ENCODE measurements at places on chromosomes 3 and 15.

DNA sequence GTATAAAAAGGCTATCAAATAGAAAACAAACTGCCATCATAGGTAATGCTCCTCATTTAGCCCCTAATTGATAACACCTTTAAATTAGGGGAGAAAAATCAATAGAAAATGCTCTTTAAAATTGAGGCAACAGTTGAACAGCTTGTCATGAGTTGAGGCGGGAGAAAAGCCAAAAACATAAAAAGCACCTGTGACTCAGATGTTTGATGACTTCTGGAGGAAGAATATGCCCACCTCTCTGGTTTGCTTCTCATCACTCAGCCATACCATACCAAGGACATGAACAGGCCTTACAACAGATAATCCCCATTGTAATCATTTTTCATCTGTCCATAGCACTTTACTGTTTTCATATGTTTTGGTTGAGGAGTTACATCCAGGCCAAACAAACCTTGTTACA is 246.0 kb downstream of the MYRIP start:
- DNase-seq, result no peak

DNA sequence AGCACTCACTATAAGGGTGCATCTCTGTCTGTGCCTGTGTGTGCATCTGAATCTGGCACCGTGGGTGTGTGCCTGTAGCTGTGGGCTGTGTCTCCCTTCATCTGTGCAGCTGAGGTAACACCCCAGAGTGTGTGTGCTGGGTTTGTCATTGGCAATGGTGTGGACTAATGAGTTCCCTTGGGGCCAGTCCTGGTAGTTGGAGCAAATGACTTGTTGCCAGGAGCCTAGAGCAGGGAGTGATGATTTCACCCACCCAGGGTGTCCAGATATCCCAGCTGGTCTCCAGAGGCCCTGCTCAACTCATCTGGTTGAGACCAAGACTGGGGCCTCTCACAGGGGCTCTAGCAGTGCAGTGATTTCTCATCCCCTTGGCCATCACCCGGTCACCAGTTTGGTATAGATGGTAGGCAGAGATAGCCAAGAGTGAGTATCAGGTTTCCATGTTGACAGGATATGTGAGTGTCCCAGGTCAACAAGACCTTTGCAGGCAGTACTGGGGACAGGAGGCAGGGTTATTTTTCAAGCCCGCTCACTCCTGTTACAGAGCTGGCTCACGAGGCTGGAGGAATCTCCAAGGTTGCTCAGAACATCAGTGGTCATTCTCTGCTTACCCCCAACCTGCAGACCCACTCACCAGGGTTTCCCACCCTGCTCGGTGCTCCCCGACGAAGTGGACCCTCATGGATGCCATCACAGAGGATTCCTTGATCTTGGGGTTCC is 4.1 kb upstream of the HDAC11 start:
- peak; percentile 77 for DNase-seq

GRCh38 chr15:80654299-80654698 is 40.8 kb upstream of the ABHD17C start:
- DNase-seq, result peak; percentile 30

DNA sequence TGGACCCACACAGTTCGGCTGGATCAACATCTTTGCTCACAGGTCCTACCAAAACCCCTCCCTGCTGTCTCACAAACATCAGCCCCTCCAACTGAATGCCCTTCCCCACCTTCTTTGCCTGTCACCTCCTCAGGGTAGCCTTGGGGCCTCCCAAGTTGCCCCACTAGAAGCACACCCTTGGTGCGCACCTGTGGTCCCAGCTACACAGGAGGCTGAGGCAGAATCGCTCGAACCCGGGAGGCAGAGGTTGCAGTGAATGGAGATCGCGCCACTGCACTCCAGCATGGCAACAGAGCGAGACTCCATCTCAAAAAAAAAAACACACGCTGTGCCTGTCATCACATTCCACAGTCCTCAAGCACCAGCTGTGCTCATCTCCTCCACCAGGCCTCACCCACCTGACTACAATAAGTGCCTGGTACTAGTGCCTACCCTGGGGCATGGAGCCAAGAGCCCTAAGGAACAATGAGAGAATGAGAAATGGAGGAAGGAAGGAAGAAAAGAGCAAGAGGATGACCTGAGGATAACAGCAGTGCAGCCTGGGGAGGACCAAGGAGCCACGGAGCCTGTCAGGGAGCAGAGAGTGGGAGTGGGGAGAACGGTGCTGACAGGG is 26.0 kb downstream of the RPN1 start:
- DNase-seq, result no peak

GRCh38 chr15:67049351-67050044 is 15.9 kb upstream of the SMAD3 start:
- DNase-seq, result peak; percentile 97

DNA sequence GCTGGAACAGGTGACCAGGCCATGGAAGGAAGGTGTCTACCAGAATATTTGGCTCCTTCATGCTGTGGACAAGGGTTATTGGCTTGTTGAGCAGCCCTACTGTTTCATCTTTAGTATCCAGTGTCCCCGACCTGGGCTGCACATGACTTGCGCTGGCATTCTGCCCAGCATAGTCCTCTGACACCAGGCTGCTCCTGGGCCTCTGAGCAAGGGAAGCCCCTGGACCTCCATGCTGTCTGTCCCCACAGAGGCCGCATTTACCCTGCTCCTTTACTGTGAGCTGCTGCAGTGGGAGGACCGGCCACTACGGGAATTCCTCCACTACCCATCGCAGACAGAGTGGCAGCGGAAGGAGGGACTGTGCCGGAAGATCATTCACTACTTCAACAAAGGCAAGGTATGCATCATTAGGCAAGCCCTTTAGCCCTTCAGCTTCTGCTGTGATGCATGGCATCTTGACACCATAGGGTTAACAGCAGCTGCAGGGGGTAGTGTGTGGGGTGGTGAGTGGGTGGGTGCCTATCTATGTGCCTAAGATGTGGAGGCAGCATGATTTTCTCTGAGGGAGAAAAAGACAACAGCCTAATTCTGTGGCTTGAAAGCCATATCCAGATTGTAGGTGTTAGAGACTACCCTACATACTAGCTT is 44.0 kb upstream of the MANF start:
- DNase-seq, result peak; percentile 52

- DNase-seq, result no peak
Measured at GRCh38 chr15:60798821-60799220, 319.9 kb upstream of the ICE2 start.

- DNase-seq, result no peak
Measured at GRCh38 chr15:87570206-87570605, 686.3 kb downstream of the NTRK3 start.

DNA sequence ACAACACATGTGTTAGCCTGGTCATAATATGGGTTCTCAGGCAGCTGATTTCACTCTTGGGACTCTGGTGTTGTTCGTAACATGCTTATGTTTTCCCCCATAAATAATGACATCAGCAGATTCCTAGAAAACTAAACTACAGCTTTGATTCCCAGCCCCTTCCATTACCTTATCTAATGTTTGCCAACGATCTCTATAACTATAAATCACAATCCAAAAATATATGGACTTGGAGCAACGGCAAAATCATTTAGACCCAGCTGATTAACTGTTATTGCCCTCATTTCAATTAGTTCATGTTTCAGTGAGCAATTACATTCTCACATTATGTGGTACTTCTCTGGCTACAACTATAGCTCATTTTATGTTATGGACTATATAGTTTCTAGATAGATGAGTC is 531.3 kb downstream of the MAGI1 start:
- DNase-seq, result no peak

GRCh38 chr15:66774001-66774814 is 72.2 kb downstream of the SMAD6 start:
- DNase-seq, result peak; percentile 95

GRCh38 chr3:117788061-117788460 is 1078.5 kb downstream of the TUSC7 start:
- DNase-seq, result no peak

DNA sequence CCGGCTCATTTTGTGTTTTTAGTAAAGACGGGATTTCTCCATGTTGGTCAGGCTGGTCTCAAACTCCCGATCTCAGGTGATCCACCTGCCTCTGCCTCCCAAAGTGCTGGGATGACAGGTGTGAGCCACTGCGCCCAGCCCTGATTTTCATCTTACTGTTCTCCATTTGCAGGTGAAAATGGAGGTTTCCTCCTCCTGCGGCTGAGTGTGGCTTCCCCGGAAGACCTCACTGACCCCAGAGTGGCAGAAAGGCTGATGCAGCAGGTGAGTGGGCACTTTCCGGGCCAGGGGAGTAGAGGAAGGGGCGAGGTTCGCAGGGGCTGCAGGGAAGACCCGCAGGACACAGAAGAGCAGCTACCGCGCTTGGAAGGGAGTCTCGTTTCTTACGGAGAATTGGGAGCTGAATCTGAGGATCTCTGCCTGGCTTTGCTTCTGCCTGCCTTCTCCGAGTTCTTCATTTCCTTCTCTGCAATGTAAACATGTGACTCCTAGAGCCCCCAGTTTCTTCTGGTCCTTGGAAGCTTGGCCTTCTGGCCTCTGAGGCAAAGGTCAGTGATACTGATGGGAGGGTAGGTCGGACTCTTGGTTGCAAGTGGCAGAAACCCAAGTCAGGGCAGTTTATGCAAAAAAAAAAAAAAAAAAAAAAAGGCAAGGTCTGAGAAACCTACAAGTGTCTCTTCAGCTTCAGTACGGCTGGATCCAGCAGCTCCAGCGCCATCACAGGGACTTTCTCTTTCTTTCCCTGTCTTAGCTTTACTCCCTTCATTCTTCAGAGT is 8.9 kb downstream of the MUC20 start:
- DNase-seq, result no peak

- peak; percentile 91 for DNase-seq
Measured at GRCh38 chr3:93969443-93969842, 4.3 kb downstream of the PROS1 start.

GRCh38 chr3:108287146-108287545 is 9.2 kb upstream of the HHLA2 start:
- DNase-seq, result no peak

- DNase-seq, result no peak
Measured at GRCh38 chr3:163605915-163606314, 1472.4 kb downstream of the SI start.

DNA sequence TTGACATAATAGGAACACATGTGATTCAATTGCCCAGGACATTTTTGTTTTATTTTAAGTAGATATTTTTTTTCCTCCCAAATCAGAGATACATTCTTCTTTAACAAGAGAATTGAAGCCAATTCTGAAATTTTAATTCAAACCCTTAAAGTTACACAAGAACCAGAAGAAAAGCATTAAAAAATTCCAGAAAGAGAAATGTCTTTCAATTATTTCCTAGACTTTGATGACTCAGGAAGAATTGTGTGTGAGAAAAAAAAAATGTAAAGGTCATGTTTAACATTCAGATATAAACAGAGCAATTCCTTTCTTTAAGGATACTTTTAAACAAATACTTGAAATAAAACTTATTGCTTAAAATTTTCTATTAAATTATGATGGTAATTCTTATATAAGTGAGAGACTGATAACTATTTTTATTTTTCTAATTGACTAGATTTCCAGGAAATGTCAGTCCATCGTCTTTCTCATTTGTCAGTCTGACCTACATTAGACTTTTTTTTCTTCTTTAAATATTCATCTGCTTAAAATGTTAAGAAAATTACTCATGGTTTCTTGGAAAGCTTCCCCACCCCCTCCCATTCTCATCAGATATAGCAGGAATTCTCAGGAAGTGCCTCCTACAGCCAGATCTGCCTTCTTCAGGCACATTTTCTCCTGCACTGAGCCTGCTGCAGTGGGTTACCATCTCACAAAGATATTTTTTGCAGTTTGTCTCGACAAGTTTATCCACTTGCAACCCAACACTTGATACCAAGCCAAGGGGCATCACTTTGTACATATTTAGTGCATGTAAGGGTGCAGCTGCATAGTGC is 261.8 kb upstream of the CBLB start:
- DNase-seq, result no peak

DNA sequence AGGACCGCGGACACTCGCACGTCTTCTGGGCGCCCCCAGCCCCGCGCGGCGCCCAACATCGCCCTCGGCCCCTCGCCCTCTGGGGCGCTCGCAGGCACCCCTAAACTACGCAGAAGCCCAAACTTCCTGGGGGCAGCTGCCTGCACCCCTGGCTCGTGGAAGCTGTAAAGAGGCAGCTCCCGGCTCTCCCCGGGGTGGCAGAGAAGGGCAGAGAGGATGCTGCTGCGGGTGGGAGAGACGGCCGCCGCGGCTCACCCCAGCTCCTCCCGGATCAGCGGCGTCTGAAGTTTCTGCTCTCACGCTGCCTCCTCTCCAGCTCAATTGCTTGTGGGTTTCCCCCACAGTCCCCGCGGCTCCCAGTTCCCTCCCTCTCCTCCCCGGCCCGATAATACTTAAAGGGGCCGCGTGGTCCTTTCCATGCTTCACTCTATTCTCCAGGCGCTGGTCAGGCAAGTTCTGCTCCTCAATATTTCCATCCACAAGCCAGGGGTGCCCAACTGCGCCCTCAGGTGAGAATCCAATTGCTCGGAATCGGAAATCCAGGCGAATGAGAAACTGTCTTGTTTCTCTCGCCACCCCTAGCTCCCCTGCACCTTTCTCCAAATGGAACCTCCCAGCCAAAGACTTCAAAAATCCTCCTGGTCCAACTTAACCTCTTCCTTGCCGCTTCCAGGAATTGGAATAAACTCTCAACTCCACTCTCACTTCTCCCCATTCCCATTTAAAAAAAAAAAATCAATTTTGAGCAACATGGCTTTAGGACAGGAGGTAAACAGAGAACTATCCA is 748.5 kb downstream of the ROBO1 start:
- peak; percentile 91 for DNase-seq

DNA sequence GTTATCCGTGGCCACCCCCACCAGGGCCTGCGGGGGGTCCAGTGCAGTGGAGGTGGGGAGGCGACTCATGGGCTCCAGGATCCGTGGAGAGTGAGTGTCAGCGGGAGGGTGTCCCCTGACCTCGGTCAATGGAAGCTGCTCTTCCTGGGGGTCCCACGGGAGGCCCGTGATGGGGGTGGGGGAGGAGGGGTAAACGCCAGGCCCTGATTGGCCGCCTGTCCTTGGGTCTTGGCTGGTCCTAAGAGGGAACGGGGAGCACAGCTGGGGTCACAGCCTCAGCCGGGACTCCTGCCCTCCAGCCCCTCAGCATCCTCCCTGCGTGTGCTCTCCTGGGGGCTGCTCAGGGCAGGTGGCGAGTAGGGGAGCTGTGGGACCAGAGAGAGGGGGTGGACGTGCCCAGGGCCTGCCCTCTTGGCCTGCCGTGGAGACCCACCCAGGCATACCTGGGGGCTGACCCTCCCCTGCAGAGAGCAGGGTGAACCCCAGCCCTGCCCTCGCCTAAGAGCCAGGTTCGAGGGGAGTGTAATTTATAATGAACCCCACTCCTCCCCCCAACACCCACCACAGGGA is 184.6 kb downstream of the GOLGA6L6 start:
- DNase-seq, result peak; percentile 58

DNA sequence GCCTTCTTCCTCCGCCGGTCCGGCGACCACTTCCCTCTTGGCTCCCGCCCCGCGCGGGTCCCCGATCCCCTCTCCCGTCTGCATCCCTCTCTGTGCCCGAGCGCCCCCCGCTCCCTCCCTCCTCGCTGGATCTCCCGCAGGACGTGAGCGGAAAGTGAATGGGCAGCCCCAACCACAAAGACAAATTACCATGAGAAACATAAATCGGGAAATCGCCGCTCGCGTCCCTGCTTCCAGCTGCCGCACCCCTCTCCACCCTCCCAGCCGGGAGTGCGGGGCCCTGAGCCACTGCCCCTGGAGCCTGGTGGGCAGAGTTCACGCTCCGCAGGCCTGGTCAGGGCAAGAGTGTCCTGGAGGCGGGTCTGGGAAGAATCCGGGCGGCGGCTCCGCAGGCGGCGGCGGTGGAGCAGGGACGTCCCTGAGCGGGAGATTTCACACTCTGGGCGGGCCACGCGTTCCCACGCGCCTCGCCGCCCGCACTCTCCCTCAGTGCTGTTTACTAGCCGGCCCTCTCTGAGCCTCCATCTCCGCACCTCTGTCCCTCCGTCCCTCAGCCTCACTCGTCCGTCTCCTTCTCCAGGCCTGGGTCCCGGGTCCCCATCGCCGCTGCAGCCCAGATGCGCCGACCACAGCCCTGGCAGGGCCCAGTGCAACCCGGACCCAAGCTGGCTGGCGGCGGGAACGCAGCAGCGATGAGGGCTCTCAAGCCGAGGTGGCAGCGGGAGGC is 835 bp downstream of the SEMA5B start:
- peak; percentile 70 for DNase-seq
